ENCODE measurements at places on chromosomes 2 and 18. TPM values are rescaled to one million over a fixed set of nuclear protein-coding genes. Genes with fewer than 3 reads are reported as not detected.

Gene PSTPIP2
- 3.6 TPM for total RNA-seq

Gene CENPA
- total RNA-seq = 0.46 TPM

Gene EIF5B
- 39.1 TPM for total RNA-seq

Gene PLCD4
- total RNA-seq = 5.7 TPM

Gene UNC80
- 12.7 TPM for total RNA-seq

Gene BUB1
- total RNA-seq = 2.6 TPM

Gene UGT1A8
- not detected for total RNA-seq

Gene ADAM23
- 12.0 TPM for total RNA-seq

Gene SETBP1
- total RNA-seq = 30.7 TPM

Gene FBXO48
- total RNA-seq = 0.54 TPM

Gene CIB4
- not detected for total RNA-seq

Gene EN1
- total RNA-seq = 0.21 TPM

Gene TNFAIP6
- not detected for total RNA-seq

Gene GTF2A1L
- 1.1 TPM for total RNA-seq

Gene SLC4A5
- total RNA-seq = 1.7 TPM

Gene GPR155
- 2.3 TPM for total RNA-seq

Gene LYPD1
- total RNA-seq = 1.2 TPM

Gene SOWAHC
- total RNA-seq = 19.0 TPM

Gene C2orf80
- 9.2 TPM for total RNA-seq

Gene LAMA3
- total RNA-seq = 2.8 TPM

Gene SALL3
- total RNA-seq = 4.3 TPM

Gene HOXD3
- 13.9 TPM for total RNA-seq

Gene MAL
- total RNA-seq = 57.0 TPM

Gene ALPP
- total RNA-seq = 0.06 TPM

Gene NYAP2
- 0.58 TPM for total RNA-seq

Gene MROH2A
- total RNA-seq = not detected

Gene ALPI
- total RNA-seq = 0.42 TPM
